ENCODE measurements at places on chromosomes 13 and 19.

- DNase-seq: no peak
These were observed 952.0 kb downstream of the SLITRK5 start for GRCh38 chr13:88623150-88623549.

DNA sequence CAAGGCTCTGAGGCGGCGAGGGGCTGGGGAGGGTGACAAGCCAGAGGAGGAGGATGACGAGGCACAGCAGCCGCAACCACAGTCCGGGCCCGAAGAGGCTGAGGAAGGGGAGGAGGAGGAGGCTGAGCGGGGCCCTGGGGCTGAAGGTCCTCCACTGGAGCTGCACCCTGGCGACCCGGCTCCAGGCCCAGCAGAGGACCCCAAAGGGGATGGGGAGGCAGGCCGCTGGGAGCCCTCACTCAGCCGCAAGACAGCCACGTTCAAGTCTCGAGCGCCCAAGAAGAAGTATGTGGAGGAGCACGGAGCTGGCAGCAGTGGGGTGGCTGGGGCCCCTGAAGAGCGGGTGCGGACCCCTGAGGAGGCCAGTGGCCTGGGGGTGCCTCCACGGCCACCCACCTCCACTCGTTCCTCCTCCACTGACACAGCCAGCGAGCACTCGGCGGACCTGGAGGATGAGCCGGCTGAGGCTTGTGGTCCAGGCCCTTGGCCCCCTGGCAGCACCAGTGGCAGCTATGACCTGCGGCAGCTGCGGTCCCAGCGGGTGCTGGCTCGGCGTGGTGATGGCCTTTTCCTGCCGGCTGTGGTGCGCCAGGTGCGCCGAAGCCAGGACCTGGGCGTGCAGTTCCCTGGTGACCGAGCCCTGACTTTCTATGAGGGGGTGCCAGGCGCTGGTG lies 2.9 kb downstream of the CIC start:
- DNase-seq: no peak

DNA sequence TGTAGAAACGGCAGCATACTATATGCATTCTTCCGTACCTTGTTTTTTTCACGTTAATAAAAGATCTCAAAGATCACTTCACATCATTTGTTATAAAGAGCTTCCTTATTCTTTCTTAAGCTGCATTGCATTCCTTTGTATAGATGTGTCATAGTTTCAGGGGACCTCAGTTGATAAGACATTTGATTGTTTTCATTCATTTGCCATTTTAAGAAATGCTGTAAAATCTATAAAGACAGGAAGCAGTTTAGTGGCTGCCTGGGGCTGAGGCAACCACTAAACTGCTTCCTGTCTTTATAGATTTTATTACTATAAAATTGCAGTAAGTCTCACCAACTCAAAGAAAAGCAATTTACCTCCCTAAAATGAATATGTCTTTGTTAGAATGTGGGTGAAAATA lies 59.4 kb downstream of the ZDHHC20 start:
- DNase-seq: no peak

DNA sequence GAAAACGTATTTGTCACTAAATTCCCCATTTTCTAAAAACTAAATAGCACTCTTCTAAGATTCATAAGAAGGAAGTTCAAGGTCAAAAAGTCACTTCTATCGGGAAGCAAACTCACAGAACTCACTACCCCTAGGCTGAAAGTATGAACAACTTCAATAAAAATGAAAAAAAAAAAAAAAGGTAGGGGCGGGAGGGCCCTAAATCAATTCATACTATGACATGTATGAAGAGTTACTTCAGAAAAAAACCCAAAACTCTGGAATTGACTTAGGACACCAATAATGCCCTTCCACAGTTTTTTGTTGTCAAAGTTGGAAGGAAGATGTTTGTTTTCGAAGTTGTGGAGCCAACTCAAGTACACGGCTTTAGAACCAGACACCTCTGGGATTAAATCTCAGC lies 1.1 kb downstream of the SUCLA2 start:
- no peak for DNase-seq

- DNase-seq: no peak
These were observed 2.8 kb downstream of the S1PR5 start for GRCh38 chr19:10514211-10515145.

DNA sequence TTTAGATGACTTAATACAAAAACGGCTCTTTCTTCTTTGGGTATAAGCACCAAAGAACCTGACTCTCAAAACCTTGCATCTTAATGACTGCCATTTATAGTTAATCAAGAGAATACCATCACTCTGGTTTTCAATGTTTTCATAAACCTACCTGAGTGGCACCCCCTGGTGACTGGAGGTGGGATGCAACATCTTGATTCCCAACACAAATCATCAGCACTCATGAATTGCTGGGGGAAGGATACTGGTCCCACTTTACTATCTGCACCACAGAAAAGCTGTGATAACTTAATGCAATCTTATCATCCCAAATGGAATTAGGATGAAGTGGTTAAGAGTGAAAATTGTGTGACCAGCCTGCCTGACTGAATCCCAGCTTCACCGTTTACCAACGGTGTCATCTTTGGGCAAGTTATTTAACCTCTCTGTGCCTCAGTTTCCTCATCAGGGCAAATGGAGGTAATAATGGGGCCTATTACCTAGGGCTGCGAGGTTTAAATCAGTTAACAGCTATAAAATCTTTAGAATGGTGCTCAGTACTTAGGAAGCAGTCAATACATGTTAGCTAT lies 366.4 kb downstream of the KLF12 start:
- DNase-seq: no peak

DNA sequence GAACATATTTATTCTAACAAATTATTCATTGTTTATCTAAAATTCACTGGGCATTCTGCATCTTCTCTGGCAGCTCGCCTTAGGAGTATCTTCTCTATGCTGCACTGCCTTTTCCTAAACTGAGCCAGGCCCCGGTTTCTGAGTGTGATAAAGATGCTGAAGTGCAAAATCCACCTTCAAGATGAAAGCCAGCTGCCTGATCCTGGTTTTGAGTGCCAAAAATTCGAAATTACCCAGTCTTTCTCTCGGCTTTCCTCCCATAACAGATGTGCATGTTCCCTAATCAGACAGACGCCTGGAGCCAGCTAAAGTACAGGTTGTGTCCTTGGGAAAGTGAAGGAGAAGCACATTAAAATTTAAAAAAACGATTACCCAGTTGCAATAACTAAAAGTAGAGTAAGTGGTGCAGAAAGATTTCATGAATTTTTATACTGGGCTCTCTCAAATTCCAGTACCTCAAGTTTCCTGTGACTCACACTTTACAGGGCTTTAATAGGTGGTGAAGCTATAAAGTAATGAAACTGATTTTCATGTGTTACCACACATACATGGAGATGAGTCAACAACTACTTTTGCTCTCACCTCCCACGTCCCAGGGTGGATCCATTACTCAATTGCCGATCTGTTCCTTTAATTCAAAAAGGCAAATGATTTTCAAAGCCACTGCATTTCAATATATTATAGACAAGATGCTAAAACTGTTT lies 65.0 kb upstream of the GTF2F2 start:
- no peak for DNase-seq

- DNase-seq: no peak
These were observed 8.3 kb upstream of the SYCN start for GRCh38 chr19:39212375-39212742.

DNA sequence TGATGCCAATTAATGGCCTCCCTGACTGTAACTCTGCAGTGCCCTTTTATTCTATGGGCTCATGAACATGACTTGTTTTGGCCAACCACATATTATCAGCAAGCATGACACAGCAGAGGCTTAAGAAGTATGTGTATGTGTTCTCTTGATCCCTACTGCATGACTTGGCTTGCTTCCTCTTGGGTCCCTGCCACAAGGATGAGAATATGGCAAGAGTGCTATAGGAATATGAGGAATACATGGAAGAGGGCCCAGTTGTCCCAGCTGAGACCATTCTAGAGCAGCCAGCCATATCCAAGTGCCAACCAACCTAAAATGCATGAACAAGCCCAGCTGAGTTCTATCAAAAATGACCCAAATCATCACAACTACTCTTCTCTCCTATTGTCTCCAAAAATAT lies 576.7 kb upstream of the PCDH9 start:
- no peak for DNase-seq

DNA sequence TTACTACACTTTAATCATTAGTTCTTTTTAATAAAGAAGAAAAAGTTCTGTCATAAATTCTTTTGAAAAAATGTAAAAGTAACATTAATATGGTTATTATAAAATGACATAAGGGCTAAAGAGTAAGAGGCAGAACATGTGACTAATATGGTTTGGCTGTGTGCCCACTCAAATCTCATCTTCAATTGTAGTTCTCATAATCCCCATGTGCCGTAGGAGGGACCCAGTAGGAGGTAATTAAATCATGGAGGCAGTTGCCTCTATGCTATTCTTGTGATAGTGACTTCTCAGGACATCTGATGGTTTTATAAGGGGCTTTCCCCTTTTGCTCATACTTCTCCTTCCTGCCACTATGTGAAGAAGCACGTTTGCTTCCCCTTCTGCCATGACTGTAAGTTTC lies 104.5 kb downstream of the UGGT2 start:
- DNase-seq: no peak

DNA sequence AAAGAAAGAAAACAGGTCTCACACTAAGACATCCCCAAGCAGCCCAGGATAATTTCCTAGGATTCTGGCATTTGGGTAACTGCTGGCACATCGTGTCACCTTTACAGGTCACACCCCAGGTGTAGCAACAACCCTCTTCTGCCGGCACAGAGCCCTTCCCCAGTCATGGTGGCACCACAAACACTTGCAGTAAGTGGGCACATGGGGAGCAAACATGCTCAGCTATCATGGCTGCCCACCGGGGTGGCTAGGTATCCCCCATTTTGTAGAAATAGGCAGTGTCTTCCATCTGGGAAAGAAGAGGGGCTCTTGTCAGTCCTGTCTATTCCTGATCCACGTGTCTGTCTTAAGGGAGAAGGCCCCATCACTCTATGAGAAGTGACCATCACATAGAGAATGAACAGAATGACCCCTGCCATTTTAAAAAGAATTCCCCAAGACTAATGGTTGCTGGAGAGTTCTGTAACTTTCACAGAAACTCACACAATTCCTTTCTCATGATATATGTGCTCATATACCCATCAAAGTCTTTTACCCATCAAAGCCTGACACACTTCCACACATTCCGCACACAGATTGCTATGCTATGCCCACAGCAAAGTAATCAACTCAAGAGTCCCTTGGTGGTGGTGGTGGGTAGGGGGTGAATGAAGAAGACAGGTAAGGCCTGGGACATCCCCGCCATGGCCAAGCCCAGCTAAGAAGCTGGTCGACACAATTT lies 33.3 kb downstream of the BRD4 start:
- DNase-seq: no peak

GRCh38 chr19:15123900-15124299 lies 16.7 kb downstream of the SYDE1 start:
- no peak for DNase-seq

DNA sequence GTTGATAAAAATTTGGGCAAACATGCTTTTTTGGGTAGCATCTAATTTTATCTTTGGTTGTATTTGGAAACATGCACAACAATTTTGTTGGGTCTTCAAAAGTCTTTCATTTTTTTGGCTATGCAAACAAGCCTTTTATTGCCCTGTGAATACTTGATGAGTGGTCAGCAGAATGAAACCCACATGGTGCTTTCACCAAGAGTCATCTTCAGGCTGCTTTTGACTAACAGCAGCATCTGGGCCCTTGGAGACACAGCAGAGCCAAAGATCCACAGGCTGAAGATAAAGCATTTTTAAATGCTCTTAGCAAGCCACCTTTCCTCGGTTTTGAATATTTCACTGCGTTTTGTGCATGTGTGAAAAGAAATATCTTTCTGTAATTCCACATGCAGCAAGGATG lies 154.9 kb downstream of the FGF9 start:
- no peak for DNase-seq
